ENCODE measurements at places on chromosomes 16 and 17.

GRCh38 chr17:27746881-27747280, 53.4 kb downstream of the NOS2 start:
- no peaks in the 10 kb centered on the region for H3K36me3 ChIP-seq
- DNase-seq, result no peak
- no peak overlapping the region for H3K4me3 ChIP-seq
- H3K4me1 ChIP-seq, result no peaks in the 10 kb centered on the region
- H3K27ac ChIP-seq, result no peak overlapping the region

DNA sequence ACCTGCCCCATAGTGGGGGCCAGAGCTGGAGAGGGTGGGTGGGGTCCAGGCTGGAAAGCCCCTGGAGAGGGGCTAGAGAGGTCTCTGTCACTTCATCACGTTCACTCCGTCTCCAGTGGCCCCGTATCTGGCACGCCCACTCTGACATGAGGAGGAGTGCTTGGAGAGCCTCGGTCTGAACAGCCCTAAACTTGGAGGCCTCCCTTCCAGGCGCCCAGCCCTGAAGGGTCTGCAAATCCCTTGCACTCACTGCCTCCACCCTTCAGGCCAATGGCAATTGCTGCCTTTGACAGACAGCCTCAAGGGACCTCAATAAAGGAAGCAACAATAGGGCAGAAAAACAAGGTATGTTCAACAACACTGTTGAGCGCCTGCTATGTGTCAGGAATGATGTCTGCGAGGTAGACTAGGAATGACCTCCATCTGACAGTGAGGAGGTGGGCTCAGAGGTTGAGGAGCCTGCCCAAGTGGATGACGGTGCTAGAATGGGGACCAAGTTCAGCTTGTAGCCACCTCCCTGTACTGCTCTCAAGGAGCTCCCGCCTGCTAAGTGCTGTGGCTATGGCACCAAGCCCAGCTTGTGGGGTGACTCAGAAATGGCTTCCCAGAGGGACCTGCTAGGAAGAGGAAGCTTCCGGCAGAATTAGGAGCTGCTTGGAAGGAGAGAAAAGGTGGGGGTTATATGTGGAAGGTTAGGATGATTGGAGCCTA, 2.9 kb upstream of the EPX start:
- no peak overlapping the region for H3K27ac ChIP-seq
- H3K4me1 ChIP-seq, result no peaks in the 10 kb centered on the region
- DNase-seq, result no peak
- H3K4me3 ChIP-seq, result no peak overlapping the region

- H3K4me3 ChIP-seq, result no peak overlapping the region
- no peaks in the 10 kb centered on the region for H3K4me1 ChIP-seq
- DNase-seq, result no peak
- no peaks in the 10 kb centered on the region for H3K36me3 ChIP-seq
Measured at GRCh38 chr17:27489045-27489715, 32.9 kb downstream of the KSR1 start.

GRCh38 chr17:34533806-34534527, 45.4 kb upstream of the TMEM132E start:
- no peak overlapping the region for H3K27ac ChIP-seq
- no peak overlapping the region for H3K4me3 ChIP-seq
- no peak for DNase-seq
- no peaks in the 10 kb centered on the region for H3K4me1 ChIP-seq
- H3K27me3 ChIP-seq, result peaks cover 9% of the 10 kb centered on the region

DNA sequence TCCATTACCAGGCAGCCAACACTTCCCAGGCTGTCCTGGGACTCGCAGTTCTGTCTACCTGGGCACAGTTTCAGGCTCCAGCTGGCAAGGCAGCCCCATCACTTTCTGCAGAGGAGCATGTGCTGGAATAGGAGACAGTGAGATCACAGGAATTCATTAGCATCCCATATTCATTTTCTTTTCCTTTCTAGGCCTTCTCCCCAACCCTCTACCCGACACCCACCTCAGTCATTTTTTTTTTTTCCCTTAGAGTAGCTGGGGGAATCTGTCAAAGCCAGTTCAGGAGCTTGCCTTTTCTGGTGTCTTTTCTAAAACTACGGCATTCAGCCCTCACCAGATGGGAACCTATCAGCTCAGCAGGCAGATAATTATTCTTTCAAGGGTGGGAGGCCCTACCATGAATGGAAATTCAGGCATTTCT, 42.4 kb upstream of the FBXO47 start:
- H3K27me3 ChIP-seq, result no peaks in the 10 kb centered on the region
- H3K4me1 ChIP-seq, result no peaks in the 10 kb centered on the region
- H3K36me3 ChIP-seq, result no peaks in the 10 kb centered on the region
- H3K27ac ChIP-seq, result no peak overlapping the region
- H3K4me3 ChIP-seq, result no peak overlapping the region

- H3K27ac ChIP-seq, result no peak overlapping the region
- DNase-seq, result no peak
- no peak overlapping the region for H3K4me3 ChIP-seq
- H3K27me3 ChIP-seq, result no peaks in the 10 kb centered on the region
- peaks cover 10% of the 10 kb centered on the region for H3K4me1 ChIP-seq
Measured at GRCh38 chr17:4548061-4548461, 7.1 kb downstream of the MYBBP1A start.

- no peak for DNase-seq
- H3K27ac ChIP-seq, result no peak overlapping the region
- no peaks in the 10 kb centered on the region for H3K27me3 ChIP-seq
- no peak overlapping the region for H3K4me3 ChIP-seq
Measured at GRCh38 chr16:80144191-80144590, 396.6 kb upstream of the DYNLRB2 start.

- no peaks in the 10 kb centered on the region for H3K27me3 ChIP-seq
- peaks cover 21% of the 10 kb centered on the region for H3K4me1 ChIP-seq
- no peak overlapping the region for H3K27ac ChIP-seq
- H3K4me3 ChIP-seq, result no peak overlapping the region
Measured at GRCh38 chr16:56919099-56919800, 12.7 kb upstream of the HERPUD1 start.

DNA sequence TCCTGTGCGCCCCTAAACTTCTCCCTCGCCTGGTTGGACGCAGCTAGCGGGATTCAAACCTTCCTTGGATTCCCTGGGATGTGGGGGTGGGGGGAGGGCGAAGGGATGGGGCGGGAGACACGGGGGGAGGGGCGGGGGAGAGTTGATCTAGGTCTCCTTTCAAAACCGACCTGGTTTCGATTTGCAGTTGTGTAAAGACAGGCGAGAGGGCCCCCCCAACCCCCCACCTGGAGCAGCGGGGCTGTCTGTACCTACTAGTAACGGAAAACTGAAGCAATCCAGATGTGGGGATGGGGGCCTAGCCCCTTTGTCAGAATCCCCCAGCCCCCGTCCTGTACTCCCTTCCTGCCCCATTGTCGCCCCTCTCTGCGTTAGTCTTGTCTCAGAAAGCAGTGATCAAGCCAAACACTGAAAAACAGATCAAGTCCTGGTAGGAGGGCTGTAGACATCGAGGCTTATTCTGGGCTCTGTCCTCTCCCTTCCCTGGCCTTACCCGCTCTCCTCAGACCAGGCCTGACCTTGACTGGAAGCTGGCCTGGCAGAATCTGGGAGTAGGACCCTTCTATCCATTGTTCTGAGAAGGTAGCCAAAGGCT, 902 bp downstream of the DLX4 start:
- no peaks in the 10 kb centered on the region for H3K36me3 ChIP-seq
- DNase-seq, result no peak
- H3K4me3 ChIP-seq, result peak overlapping the region; percentile 66
- H3K4me1 ChIP-seq, result peaks cover 52% of the 10 kb centered on the region
- peaks cover 74% of the 10 kb centered on the region for H3K27me3 ChIP-seq
- H3K27ac ChIP-seq, result no peak overlapping the region

- peaks cover 18% of the 10 kb centered on the region for H3K36me3 ChIP-seq
- peak overlapping the region; percentile 89 for H3K4me3 ChIP-seq
- peak; percentile 51 for DNase-seq
- H3K4me1 ChIP-seq, result peaks cover 28% of the 10 kb centered on the region
Measured at GRCh38 chr17:73192206-73192893, 505 bp upstream of the COG1 start.

DNA sequence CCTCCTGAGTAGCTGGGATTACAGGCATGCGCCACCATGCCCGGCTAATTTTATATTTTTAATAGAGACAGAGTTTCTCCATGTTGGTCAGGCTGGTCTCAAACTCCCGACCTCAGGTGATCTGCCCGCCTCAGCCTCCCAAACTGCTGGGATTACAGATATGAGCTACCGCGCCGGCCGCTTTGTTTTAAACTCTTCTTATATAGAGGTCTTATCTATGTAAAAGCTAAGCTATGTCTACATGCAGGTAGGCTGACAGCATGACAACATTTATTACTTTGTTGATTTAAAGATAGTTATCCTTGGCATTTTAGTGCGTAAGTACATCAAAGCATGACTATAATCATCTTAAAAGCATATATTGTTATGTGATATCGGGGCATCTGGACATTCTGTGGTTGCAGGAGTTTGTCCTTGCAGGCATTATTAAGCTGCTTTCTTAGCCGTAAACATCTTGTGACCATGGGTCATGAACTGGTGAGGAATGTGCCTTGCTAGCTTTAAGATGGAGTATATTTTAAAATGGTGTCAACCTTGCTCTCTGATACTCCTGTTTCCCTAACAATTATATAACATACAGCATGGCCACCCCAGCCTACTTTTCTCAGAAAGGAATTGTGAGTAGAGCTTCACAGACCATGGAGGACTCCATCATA, 45.8 kb upstream of the TAOK1 start:
- no peaks in the 10 kb centered on the region for H3K4me1 ChIP-seq
- no peaks in the 10 kb centered on the region for H3K36me3 ChIP-seq
- no peak overlapping the region for H3K4me3 ChIP-seq
- DNase-seq, result no peak

DNA sequence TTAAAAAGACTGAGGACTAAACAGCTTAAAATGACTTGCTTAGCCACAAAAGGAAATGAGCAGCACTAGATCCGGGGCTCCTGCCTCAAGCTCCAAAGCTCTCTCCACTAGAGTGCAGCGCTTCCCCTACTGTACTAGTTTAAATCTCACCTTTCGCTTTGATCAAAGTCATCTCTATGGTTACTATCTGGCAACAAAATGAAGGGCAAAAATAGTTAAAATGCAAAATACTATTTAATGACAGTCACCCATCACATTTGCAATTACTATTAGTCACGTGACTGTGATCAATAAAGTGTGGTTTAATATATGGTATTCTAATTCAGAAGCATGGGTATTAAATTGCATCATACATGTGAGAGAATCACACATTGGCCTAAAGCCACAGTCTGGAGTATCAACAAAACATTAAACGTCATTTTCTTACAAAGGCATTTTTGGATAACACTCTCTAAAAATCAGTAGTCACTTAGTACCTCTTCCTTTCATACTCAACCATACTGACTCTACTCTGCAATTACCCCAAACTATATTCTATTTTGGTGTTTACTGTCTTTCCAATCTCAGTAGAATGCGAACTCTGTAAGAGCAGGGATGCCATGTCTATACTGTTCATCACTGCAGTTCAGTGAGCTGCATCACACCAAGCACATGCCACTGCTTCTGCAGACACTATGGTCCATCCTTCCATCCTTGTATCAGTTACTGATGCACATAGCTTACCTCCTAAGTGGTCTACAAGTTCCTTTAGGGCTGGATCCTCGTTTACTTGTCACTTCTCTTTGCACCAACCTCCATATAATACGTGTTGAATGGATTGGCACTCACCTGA, 6.2 kb downstream of the PSMD12 start:
- no peaks in the 10 kb centered on the region for H3K27me3 ChIP-seq
- H3K4me1 ChIP-seq, result peaks cover 48% of the 10 kb centered on the region
- H3K4me3 ChIP-seq, result no peak overlapping the region
- DNase-seq, result peak; percentile 80
- H3K36me3 ChIP-seq, result peaks cover 44% of the 10 kb centered on the region

- no peaks in the 10 kb centered on the region for H3K27me3 ChIP-seq
- H3K4me3 ChIP-seq, result no peak overlapping the region
- peaks cover 13% of the 10 kb centered on the region for H3K4me1 ChIP-seq
- no peaks in the 10 kb centered on the region for H3K36me3 ChIP-seq
- no peak overlapping the region for H3K27ac ChIP-seq
Measured at GRCh38 chr16:79165506-79165905, 435.0 kb downstream of the MAF start.

DNA sequence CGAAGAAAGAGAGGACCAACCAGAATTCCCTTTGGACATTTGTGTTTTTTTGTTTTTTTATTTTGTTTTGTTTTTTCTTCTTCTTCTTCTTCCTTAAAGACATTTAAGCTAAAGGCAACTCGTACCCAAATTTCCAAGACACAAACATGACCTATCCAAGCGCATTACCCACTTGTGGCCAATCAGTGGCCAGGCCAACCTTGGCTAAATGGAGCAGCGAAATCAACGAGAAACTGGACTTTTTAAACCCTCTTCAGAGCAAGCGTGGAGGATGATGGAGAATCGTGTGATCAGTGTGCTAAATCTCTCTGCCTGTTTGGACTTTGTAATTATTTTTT, 3.6 kb downstream of the SOX9 start:
- no peak overlapping the region for H3K27ac ChIP-seq
- H3K27me3 ChIP-seq, result peaks cover 51% of the 10 kb centered on the region
- H3K4me1 ChIP-seq, result peaks cover 3% of the 10 kb centered on the region
- H3K4me3 ChIP-seq, result no peak overlapping the region
- no peak for DNase-seq
- no peaks in the 10 kb centered on the region for H3K36me3 ChIP-seq

DNA sequence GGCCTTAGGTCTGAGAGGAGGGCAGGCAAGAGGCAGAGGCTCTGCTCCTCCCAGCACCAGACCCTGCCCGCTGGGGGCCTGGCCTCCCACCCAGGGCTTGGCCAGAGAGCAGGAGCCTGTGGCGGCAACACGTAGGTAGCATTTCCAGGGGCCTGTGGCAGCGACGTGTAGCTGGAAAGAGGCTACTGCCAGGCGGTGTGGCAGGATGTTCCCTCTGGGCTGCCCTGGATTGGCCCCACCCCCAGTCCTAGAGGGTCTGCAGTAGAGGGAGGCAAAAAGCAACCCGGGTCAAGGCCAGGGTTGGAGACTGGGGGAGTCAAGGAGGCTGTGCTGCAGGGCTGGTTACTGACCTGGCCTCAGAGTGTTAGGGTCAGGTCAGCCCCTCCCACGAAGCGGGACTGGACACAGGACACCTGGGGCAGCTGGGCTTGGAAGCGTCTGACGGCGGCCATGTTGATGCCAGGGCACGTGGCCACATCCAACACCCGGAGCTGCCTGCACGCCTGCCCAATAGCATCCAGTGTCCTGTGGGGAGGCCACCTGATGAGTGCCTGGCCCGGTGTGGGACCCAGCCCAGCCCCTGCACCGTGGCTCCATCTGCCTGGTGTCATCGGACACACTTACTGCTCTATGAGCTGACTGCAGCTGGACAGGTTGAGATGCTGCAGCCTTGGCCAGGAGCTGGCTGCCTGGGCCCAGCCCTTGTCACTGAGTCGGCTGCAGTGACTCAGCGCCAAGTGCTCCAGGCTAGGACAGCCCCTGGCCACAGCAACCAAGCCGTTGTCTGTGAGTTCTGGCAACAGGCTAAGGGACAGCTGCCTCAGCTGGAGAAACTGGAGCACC, 8.5 kb downstream of the ELMO3 start:
- no peaks in the 10 kb centered on the region for H3K4me1 ChIP-seq
- no peaks in the 10 kb centered on the region for H3K27me3 ChIP-seq
- no peak overlapping the region for H3K4me3 ChIP-seq
- H3K36me3 ChIP-seq, result peaks cover 30% of the 10 kb centered on the region
- no peak overlapping the region for H3K27ac ChIP-seq
- DNase-seq, result no peak

- no peaks in the 10 kb centered on the region for H3K27me3 ChIP-seq
- no peaks in the 10 kb centered on the region for H3K4me1 ChIP-seq
- no peak overlapping the region for H3K4me3 ChIP-seq
- no peaks in the 10 kb centered on the region for H3K36me3 ChIP-seq
- no peak overlapping the region for H3K27ac ChIP-seq
- no peak for DNase-seq
Measured at GRCh38 chr16:81806696-81807095, 27.6 kb downstream of the PLCG2 start.

Data from CD4-positive, alpha-beta T cell (primary cell).